ENCODE measurements at places on chromosomes 3 and 15. TPM values are rescaled to one million over a fixed set of nuclear protein-coding genes. Genes with fewer than 3 reads are reported as not detected.

- no peak for DNase-seq
These were observed 247.4 kb downstream of the ARRDC4 start for GRCh38 chr15:98207928-98208327.

DNA sequence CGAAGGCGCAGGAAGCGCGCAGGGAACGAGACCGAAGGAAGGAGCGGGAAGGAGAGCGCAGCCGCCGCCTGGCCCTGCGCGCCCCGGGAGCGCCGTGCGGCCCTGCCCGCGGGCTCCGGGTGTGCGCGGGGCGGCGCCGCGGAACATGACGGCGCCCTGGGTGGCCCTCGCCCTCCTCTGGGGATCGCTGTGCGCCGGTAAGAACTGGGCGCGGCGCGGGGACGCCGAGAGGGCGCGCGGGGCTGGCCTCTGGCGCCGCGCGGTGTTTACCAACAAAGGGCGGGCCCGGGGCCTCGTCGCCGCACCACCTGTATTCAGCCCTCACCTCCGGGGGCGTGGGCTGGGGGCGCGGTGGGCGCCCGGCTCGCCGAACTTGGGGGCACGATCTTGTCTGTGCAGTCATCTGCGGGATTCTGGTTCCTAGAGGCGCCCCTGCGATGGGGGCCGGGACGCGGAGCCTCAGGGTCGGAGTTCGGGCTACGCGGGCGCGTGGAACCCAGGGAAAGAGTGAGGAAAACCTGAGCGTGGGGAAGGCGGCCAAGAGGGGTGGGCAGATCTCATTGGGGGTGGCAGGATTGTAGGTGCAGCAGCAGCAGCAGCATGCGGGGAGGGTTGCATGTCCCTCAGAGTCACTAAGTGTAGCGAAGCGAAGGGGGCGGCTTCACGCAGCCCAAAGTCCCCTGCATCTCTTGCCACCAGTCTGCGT is 641 bp downstream of the ACVR2B start:
- DNase-seq: no peak

- no peak for DNase-seq
These were observed 4.1 kb downstream of the FBN1 start for GRCh38 chr15:48641416-48641815.

DNA sequence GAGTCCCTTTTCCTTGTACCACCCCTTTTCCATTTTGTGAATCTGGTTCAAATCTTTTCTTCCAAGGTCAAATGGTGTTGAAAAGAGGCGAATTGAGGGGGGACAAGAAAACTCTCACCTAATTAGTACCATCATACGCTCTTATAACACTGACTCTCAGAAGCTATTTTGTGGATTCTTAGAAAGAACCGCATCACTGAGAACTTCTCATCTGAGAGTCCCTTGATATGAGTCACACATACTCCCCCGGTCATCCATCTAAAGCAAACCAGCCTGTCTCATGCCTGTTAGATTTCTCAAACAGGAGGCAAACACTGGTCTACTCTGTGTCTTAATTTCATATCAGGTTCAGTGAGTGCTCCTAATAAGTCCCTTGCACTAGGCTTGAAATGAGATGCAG is 76.5 kb upstream of the SPRED1 start:
- DNase-seq: no peak

DNA sequence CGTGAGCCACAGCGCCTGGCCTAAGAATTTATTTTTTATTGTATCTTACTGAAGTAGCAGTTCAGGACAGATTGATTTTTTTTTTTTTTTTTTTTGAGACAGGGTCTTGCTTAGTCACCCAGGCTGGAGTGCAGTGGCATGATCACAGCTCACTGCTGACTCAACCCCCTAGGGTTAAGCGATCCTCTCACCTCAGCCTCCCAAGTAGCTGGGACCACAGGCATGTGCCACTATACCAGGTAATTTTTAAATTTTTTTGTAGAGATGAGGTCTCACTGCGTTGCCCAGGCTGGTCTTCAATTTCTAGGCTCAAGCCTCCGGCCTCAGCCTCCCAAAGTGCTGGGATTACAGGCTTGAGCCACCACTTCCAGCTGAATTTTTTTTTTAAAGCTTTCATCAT is 99.8 kb upstream of the HERC1 start:
- no peak for DNase-seq

GRCh38 chr3:112735926-112736325 is 95.0 kb upstream of the CCDC80 start:
- DNase-seq: no peak

GRCh38 chr15:61794881-61795280 is 265.4 kb downstream of the VPS13C start:
- no peak for DNase-seq

GRCh38 chr15:95995375-95996168 is 334.9 kb upstream of the NR2F2 start:
- DNase-seq: no peak

- DNase-seq: no peak
These were observed 5.6 kb downstream of the SLC25A38 start for GRCh38 chr3:39388741-39389248.

DNA sequence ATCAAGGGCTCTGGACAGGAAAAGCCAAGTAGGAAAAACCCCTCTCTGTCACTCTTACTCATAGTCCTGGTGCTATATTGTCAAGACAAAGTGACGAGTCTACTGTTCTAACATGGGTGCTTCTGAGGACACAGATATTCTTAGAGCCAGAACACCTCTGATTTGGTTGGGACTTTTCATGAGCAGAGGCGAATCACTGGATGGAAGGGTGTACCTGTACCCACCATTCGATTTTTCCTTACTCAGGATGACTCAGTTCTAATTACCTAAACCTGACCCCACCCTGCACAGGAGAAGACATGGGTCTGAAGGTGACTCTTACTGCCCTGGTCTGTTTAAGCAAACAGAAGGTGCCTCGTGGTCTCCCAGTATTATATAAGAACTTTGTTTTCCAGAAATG is 58.5 kb downstream of the ABCC5 start:
- DNase-seq: no peak

- DNase-seq: peak; percentile 38
These were observed 596.7 kb downstream of the PDCD6IP start for GRCh38 chr3:34394978-34395748.

Gene ATP2B2
- total RNA-seq: 0.08 TPM

Gene OR5K2
- not detected for total RNA-seq

Gene ZBED2
- not detected for total RNA-seq

Gene IQCH
- total RNA-seq: 1.00 TPM

Gene TMC3
- total RNA-seq: not detected

Gene CHRNA3
- not detected for total RNA-seq

Gene CCDC80
- 1,574 TPM for total RNA-seq

Gene LMAN1L
- not detected for total RNA-seq

Gene RPL29
- total RNA-seq: 621 TPM

Measured in chondrocyte (in vitro differentiated cells).